ENCODE measurements at places on chromosomes 6 and 20. TPM values are rescaled to one million over a fixed set of nuclear protein-coding genes. Genes with fewer than 3 reads are reported as not detected.

DNA sequence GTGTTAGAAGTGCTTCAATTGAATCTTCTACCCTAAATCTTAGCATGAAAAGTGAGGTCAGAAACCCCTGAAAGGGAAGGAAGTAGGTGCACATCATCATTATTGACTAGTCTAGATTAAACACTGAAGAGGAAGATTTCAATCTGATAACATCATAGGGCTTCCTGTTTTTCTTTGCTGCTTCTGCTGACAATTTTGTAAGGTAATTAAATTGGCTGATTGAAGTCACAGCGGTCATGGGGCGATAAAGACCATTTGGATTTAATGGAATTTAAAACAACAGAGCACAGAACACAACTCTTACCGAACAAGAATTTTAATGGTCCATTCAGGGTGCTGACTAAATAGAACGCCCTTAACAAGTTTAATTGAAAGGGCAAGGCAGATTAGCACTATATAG is 11.3 kb downstream of the GRIK2 start:
- no peak for DNase-seq

GRCh38 chr6:15234068-15234758 is 11.7 kb upstream of the JARID2 start:
- DNase-seq, result no peak

BIRC7 gene
- 23.3 TPM for total RNA-seq

CUTA gene
- total RNA-seq, result 223 TPM

- no peak for DNase-seq
These were observed 379.7 kb downstream of the LAMA2 start for GRCh38 chr6:129262661-129263060.

DNA sequence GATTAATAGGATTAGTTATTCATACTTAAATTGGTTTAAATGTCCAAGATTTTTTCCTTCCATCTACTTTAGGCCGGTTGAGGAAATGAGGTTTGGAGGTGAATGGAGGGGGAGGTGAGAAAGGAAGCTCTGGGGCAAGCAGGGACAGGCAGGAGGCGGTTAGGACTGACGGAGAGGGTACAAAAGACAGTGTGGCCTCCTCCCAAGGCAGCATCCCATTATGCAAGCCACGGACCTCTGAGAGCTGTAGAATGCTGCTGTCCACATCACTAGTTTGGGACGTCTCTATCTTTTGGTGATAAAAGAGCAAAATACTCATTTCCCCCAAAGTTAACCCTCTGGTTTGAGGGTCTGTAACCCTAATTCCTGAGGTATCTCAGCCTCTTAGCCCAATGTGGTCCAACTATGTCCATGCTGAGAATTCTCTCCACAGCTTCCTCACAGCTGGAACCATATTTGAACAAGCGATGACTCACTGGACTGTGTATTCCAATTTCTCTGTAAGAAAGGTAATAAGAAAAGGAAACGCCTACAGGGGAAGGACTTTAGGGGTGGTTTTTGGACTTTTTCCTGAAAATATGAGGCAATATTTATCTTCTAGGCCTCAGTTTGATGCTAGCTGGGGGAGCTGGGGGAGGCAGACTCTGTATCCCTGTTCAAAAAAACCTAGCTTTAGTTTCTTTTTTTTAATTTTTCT is 172.2 kb downstream of the TFAP2B start:
- no peak for DNase-seq

TFAP2B gene
- total RNA-seq, result not detected

- DNase-seq, result no peak
These were observed 236.6 kb downstream of the ARID1B start for GRCh38 chr6:157013649-157014304.

SPAG4 gene
- total RNA-seq, result 6.4 TPM

DNA sequence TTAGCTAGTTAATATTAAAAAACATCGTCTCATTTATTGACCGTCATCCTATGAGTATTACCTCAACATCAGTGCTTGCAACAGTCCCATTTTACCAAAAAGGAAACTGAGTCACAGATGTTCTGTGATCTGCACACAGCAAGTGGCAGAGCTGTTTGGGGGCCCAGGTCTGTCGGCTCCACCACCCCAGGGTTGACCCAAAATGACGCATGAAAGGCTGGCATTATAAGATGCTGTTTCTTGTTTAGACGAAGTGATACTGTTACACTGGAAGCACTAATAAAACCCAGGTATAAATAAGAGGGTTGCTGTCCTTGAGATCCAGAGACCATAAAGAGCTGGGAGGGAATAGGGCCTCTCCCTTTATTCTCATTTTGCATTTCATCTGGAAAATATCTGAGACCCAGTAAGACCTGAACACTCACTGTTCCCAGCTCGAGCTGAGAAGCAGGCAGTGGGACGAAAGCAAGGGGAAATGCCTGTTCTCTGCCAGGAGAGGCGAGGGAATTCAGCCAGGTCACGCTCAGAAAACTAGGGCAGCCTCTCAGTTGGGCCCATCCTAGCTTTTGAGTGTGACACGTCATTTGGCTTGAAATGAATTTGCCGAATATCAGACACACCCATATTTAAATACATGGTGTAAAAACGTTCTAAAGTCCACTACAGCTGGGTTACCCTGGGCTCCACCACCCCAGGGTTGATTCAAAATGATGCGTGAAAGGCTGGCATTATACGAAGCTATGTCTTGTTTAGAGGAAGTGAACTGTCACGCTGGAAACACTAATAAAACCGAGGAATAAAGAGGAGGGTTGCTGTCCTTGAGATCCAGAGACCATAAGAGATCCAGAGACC is 1.4 kb upstream of the MICAL1 start:
- no peak for DNase-seq

- DNase-seq, result no peak
These were observed 167.8 kb downstream of the PAX1 start for GRCh38 chr20:21873291-21873690.

- DNase-seq, result no peak
These were observed 12.6 kb downstream of the PLCB4 start for GRCh38 chr20:9081423-9081966.

Data from Karpas-422 (cell line).